ENCODE measurements at places on chromosomes 6 and 20.

DNA sequence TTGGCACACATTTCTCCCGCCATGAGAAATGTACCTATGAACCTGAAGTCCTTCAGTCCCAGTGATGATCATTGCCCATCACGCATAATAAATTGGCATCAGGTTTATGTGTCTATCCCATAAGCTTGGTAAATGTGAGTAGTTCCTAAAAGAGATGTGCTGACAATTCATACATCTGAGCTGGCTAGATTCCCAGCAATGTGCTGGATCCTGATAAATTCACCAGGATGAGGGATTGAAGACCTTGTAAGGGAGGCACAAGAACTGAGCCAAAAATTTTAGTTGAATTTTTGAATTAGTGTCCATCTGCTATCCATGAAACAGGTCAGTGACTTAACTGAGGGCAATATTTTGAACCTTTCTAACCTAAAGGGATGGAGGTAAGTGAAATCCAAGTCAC, 267.9 kb upstream of the CITED2 start:
- no peak for DNase-seq

DNA sequence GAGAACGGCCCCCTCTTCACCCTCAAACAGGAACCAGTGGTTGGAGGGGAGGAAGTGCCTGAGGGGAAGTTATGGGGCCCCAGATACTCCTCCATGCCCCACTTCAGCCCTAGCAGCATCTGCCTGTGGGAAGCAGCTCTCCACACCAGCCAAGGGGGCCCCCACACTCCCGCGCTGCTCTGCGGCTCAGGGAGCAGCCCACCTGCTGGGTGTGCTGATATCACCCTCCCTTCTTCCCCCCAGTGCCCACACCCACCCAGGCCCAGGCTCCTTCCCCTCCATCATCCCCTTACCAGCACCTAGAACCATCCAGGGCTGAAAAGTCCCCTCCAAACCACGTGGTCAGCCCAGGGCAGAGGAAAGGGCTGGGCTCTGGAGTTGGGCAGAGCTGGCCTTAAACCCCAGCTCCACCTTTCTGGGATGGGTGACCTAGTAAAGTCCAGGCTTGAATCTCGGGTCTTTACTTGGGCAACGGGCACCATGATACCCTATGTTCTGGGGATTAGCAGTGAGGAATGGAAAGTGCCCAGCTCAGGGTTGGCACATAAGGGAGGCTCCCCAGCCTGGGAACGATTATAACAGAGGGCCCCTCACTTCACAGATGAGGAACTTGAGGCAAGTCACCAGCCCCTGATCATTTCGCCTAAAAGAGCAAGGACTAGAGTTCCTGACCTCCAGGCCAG, 663 bp downstream of the LST1 start:
- no peak for DNase-seq

GRCh38 chr20:58665606-58666005, 14.5 kb downstream of the STX16 start:
- DNase-seq: no peak

- no peak for DNase-seq
Measured at GRCh38 chr6:38773338-38773737, 58.2 kb downstream of the DNAH8 start.

GRCh38 chr20:50635676-50636600, 55.4 kb downstream of the RIPOR3 start:
- DNase-seq: peak; percentile 13

GRCh38 chr6:68108233-68108835, 526.7 kb upstream of the ADGRB3 start:
- DNase-seq: no peak

DNA sequence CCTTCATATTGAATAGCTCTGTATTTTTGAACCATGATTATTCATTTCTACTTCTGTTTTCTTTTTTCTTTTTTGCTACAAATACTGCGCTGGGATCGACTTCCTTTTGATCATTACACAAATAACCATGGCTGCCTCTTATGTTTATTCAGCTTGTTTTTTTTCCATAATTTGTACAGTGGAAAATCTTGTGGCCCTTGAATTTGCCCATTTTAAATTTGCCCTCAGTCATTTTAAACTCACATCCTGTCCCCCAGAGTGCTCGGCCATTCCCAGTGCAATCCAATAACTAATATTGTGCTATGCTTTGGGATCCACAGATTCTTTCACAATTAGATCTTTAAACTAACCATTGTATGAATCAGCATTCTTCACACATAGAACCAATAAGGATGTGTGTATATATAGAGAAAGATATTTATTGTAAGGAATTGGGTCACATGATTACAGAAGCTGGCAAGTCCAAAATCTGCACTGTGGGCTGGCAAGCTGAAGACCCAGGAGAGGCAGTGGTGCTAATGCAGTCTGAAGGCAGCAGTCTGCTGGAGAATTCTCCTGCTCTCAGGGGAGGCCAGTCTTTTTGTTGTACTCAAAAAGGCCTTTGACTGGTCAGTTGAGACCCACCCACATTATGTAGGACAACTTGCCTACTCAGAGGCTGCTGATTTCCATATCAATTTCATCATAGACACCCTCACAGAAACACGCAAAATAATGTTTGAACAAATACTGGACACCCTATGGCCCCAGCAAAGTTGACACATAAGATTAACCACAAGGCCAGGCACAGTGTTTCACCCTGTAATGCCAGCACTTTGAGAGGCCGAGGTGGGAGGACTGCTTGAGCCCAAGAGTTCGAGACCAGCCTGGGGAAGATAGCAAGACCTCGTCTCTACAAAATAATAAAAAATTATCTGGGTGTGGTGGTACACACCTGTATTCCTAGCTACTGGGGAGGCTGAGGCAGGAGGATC, 147.1 kb downstream of the MTHFD1L start:
- no peak for DNase-seq

All from activated CD8-positive, alpha-beta memory T cell treated with anti-CD3 and anti-CD28 coated beads for 1 hour (primary cell).